SK-N-MC (cell line): ENCODE measurements at places on chromosomes 1 and 21.

GRCh38 chr1:225445639-225446594 is 18.1 kb upstream of the LBR start:
- DNase-seq = no peak

- no peak for DNase-seq
Measured at GRCh38 chr1:164823486-164824279, 264.7 kb downstream of the PBX1 start.

GRCh38 chr1:218473522-218473921 is 128.4 kb downstream of the TGFB2 start:
- peak; percentile 32 for DNase-seq

DNA sequence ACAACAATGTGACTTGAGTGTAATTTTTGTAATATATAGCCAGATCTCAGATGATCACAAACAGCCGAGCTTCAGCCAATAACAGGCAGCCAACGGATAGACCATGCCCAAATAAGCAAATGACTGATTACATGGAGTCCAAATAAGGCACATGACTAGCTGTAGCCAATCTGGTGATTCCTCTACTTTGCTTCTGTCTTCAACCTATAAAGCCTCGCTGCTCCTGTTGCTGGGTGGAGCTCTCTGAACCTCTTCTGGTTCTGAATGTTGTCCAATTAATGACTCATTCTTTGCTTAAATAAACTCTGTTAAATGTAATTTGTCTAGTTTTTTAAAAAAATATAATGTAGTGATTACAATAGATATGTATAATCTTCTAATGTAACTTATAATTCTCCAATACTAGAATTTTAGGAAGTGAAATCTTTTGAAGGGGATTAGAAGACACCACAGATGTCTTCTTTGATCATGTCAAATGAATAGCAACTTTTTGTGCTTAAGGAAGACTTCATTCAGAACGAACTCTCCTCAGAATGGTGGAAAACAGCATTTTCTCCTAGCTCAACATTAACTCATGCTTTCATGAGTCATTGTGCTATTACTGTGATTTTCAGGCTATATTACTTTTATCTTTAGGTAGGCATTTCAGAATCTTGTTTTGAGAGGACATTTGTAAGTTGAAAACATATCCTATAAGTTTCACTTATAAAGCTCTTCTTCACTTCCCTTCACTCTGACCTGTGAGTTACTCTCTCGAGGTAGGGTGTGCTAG is 857.8 kb upstream of the B3GALT2 start:
- DNase-seq = no peak

GRCh38 chr1:173097001-173097400 is 46.3 kb upstream of the TNFSF18 start:
- DNase-seq = no peak

DNA sequence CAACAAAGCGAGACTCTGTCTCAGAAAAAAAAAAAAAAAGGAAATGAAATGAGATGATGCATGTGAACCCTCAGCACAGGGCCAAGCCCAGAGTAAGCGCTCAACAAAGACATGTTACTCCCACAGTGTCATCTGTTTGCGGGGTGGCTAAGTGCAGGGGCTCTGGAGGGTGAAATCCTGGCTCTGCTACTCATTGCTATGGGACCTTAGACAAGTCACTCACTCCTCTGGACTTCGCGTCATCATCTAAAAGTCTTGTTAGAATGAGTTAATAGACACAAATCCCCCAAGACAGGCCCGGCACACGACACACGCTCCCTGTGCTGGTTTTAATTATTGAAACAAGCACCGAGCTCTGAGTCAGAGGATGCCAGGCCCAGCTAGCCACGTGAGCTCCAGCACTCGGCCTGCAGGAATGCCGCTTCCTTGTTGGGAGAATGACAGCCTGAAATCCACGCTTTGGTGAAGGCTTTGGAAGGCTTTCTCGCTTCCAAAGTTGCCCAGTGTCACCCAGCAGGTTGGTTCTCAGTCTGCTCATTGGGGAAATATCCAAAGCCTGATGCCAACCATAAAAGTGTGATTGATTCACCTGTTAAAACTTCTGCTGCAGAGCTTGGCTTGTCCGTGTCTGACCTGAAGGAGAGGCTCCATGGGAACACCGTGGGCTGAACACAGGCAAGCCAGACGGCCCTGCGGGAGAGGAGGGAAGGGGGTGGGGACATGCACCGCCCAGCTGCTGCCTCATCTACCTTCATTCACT is 36.7 kb upstream of the TARDBP start:
- no peak for DNase-seq

DNA sequence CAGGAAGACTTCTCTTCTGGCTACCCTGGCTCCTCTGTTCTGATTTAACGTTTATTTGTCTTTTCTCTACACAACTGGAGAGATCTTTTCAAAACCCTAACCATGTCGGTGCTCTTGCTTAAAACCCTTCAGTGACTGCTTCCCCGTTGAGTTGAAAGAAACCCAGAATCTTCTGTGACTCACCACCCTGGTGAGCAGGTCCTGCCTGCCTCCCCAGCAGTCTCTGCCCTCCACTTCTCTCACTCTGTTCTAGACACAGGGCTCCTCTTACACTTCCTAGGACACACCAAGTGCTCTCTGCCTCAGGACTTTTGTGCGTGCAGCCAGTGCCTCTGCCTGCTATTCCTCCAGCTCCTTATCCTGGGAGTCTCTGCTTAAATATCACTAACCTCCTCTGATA is 131.4 kb downstream of the IER5 start:
- DNase-seq = no peak

DNA sequence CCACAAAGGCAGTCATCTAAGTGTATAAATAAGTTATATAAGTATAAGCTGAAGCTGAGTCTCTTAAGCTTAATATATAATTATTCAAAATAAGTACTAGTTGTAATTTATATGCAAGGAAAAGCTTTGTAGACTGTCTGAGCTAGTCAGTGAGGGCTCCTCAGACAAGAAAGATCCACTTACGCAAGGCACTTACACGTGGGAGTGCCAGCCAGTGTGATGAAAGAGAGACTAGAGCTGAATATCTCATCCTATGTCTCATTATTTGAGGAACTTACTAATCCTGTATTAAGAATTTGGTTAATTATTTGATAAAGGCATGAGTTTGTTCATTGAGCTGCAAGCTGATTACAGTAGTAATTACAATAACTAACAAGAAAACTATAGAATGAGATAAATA is 146.9 kb downstream of the PDE4B start:
- no peak for DNase-seq

DNA sequence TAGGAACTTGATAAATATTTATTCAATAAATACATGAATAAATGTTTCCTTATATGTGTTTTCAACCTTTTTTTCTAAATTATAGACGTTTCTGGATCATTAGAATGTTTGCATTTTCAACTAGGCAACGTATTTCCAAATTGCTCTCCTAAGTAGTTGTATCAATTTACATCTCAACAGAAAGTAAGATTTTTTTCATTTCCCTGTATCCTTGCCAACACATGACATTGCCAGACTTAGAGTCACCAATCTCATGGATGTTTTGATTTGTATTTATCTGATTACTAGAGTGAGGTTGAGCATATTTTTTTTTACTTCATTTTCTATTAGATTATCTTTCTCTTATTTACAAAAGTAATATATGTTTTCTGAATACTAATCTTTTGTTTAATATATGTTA is 22.2 kb upstream of the SMG7 start:
- DNase-seq = no peak
